Activated CD8-positive, alpha-beta memory T cell treated with anti-CD3 and anti-CD28 coated beads, Interleukin-2, amount 10 ng/mL, durations not matched to agents 7 days and 5 days (primary cell): ENCODE measurements at places on chromosomes 7 and 10. TPM values are rescaled to one million over a fixed set of nuclear protein-coding genes. Genes with fewer than 3 reads are reported as not detected.

ZP3 gene
- 0.64 TPM for total RNA-seq

THNSL1 gene
- 4.6 TPM for total RNA-seq

RELN gene
- total RNA-seq: not detected

NUTM2B gene
- 1.3 TPM for total RNA-seq

LBX1 gene
- not detected for total RNA-seq

YAE1 gene
- total RNA-seq: 10.0 TPM

RBM28 gene
- total RNA-seq: 53.6 TPM

NUTM2E gene
- 0.28 TPM for total RNA-seq

CARD11 gene
- total RNA-seq: 136 TPM

DNA sequence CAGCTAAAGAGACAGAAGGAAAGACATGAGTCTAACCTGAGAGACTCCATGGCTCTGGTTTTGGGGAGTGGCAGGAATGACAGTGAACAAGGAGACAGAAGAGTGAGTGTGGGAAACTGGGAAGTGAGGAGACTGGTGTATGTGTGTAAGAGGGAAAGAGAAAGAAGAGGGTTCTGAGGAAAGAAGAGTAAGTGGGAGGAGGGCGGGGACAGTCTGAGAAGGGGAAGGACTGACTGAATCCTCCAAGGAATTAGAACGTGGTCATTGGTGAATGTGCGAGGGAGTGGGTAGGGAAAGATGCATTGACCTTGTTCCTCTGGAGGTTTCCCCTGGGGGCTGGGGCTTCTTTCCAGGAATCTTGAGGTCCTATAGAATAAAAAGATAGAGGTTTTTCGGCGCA, 26.6 kb downstream of the WNT8B start:
- H3K27ac ChIP-seq: peak overlapping the region; percentile 3
- peaks cover 9% of the 10 kb centered on the region for H3K4me1 ChIP-seq
- no peaks in the 10 kb centered on the region for H3K27me3 ChIP-seq
- H3K4me3 ChIP-seq: no peak overlapping the region
- no peak for DNase-seq

- no peak for DNase-seq
- H3K36me3 ChIP-seq: no peaks in the 10 kb centered on the region
Observed at GRCh38 chr7:1357601-1358271, 101.5 kb downstream of the MICALL2 start.

- H3K27ac ChIP-seq: peak overlapping the region; percentile 71
- peak; percentile 75 for DNase-seq
Observed at GRCh38 chr7:128236924-128237586, 4.0 kb upstream of the LEP start.

GRCh38 chr7:29243910-29244655, 49.5 kb downstream of the CHN2 start:
- H3K27me3 ChIP-seq: peaks cover 13% of the 10 kb centered on the region
- H3K4me3 ChIP-seq: no peak overlapping the region
- H3K36me3 ChIP-seq: peaks cover 6% of the 10 kb centered on the region
- peak; percentile 67 for DNase-seq
- no peak overlapping the region for H3K27ac ChIP-seq

DNA sequence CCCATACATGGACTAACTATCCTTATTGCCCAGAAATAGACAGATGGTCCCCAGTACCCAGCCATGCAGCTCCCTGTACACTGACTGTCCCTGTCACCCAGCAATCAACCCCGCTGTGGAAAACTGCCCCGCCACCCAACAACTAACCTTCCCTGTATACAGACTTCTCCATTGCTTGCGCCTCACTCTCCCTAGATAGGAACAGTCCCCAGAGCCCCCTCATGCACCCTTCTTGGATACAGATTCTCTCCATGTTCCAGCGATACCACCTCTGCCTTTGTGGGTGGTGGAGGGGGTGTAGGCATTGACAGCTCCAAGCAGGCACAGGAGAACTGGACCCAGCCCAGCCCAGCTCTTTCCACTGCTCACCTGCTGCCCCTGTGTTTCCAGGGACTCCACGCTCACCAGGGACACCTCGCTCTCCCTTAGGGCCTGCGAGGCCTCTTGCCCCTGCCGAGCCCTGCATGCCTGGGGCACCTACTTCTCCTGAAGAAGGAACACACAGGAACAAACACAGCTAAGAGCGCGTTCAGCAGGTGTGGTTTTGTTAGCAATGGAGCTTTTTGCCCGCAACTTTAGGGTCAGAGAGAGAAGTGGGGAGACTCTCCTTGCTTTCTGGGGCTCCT, 7.2 kb downstream of the SFTPD start:
- peaks cover 4% of the 10 kb centered on the region for H3K4me1 ChIP-seq
- H3K27ac ChIP-seq: no peak overlapping the region
- DNase-seq: no peak
- no peak overlapping the region for H3K4me3 ChIP-seq

DNA sequence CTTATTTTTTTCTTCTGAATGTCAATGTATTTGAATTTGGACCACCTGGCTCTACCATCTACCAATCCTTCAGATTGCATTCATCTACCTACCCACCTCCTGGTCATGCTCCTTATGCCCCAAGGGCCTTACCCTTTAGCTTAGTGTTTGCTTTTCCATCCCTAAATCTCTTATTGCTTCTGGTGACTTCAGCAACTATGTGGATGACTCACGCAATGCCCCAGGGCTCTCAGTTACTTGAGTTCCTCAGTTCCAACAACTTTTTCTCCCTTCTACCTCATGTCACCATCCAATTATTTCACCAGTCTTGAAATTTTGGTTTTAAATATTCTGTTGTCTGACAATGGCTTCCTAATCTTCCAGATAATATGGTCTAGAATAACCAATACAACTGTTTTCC, 118.9 kb downstream of the CFAP58 start:
- H3K36me3 ChIP-seq: no peaks in the 10 kb centered on the region
- peaks cover 42% of the 10 kb centered on the region for H3K27me3 ChIP-seq
- no peak overlapping the region for H3K27ac ChIP-seq
- no peak overlapping the region for H3K4me3 ChIP-seq
- H3K4me1 ChIP-seq: no peaks in the 10 kb centered on the region

GRCh38 chr10:79139124-79139835, 70.5 kb downstream of the ZMIZ1 start:
- H3K27ac ChIP-seq: no peak overlapping the region
- DNase-seq: no peak
- H3K36me3 ChIP-seq: no peaks in the 10 kb centered on the region

DNA sequence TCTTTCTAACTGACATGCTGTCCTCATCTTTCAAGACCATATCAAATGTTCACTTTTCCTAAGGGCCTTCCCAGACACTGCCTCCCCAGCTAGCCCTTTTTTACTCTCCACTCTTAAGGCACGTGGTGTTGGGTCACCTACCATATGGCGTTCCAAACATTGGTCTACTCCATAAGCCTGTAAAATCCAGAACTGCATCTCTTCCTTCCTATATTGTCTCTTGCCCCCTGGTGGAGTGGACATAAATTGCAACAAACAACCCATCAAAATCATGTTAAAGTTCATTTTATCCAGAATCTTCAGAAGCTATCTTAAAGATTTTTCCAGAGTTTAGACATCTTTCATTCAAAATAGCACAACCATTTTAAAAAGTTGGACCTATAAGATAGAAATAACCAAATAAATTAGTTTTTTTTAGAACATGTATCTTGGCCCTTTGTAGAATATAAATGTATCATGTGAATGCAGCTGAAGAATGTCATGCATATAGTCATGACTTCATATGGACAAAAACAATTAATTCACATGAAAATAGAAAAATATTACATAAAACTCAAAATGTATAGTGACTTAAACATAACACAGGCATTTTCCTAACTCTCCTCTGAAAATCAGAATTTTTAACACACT, 180.6 kb upstream of the CHRM2 start:
- no peak overlapping the region for H3K4me3 ChIP-seq
- no peak for DNase-seq
- no peaks in the 10 kb centered on the region for H3K4me1 ChIP-seq
- H3K36me3 ChIP-seq: no peaks in the 10 kb centered on the region

DNA sequence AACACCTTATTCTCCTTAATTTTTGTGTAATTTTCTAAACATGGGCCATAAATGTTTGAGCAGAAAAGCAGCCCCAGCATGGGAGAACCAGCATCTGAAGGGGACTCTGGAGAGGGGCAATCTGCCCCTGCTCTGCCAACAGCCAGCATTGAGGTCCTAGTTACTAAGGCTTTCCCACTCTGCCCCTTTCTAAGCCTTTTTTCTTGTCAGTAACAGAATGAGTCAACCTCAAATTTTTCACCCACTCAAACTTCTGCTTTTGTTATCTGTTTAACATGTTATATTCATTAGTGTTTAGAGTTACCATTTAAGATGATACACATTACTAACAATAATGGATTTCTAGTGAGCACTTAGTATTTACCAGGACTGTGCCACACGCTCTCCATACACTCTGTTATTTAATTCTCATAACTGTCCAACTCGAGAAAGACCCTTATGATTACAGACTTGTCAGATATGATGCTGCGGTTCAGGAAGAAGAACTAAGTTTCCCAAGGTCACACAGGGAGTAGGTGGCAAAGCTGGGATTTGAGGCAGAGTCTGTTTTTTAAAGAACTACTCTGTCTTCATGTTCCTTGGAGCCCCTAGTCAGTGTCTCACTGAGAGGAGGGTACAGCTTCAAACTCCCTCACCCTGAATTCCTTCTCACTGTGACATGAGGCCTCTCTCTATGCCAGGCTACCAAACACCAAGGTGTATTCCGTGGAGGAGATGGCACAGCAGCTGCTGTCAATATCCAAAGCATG, 19.9 kb upstream of the GPAM start:
- no peak for DNase-seq
- peaks cover 4% of the 10 kb centered on the region for H3K4me1 ChIP-seq
- H3K27ac ChIP-seq: no peak overlapping the region
- H3K36me3 ChIP-seq: no peaks in the 10 kb centered on the region
- peaks cover 32% of the 10 kb centered on the region for H3K27me3 ChIP-seq

DNA sequence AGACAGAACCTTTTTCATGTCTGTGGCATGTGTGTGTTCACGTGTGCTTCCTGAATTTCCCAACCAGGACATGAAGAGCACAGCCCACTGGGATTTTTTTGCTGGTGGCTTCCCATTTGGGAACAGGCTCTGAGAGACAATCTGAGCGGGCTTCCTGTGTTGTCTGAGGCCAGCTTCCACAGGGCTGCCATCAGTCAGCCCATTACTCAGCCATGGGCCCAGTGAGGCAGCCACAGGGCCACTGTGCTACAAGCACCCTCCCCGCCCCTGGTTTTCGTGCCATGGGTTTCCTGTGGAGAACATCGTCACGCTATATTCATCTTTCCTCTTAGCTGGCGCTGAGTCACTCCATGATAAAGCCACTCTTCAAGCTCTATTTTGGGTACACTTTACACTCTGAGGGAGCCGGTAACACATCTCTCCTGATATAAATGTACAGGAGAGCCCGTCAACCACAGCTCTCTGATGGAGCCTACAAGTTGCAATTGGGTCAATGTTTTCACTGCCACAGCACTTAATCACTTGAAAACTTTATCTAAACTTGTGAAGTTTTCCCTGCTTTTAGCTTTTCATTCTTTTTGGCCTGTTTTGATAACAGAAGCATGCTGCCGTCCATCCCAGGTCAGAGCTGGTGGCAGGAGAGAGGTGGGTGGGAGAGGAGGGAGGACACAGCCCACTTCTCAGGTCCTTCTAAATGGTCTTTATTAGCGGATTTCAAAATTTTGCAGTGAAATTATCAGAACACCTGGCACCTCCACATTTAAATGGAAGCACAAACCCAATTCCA, 96.9 kb downstream of the HIPK2 start:
- H3K27me3 ChIP-seq: no peaks in the 10 kb centered on the region
- peaks cover 32% of the 10 kb centered on the region for H3K36me3 ChIP-seq
- H3K4me3 ChIP-seq: peak overlapping the region; percentile 49
- DNase-seq: peak; percentile 91

DNA sequence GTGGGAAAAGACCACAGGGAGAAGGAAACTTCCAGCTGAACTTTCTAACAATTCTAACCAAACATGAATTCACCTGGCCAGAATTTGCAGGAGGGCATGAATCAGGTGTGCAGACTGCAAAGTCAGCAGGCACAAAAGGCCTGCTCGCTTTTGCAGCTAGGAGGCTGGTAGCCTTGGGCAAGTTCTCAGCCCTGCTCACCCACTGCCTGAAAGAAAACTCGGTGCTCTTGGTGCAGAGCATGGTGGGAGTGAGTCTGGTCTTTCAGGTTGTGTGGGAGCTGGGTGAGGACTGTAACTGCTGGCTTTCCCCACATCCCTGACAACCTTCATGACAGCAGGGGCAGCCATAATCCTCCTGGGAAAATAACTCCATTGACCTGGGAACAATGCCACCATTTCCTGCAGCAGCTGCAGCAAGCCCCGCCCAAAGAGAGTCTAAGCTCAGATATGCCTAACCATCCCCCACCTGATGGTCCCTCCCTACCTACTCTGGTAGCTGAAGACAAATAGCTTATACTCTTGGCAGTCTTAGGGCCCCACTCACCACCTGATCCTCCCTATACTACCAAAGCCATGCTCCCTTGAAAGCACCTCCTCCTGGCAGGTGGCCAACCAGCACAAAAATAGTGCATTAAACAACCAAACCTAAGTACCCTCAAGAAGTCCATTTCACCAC, 31.6 kb downstream of the ZNF117 start:
- H3K4me1 ChIP-seq: no peaks in the 10 kb centered on the region
- no peak overlapping the region for H3K4me3 ChIP-seq
- H3K36me3 ChIP-seq: no peaks in the 10 kb centered on the region
- H3K27ac ChIP-seq: no peak overlapping the region
- H3K27me3 ChIP-seq: peaks cover 6% of the 10 kb centered on the region

- H3K27ac ChIP-seq: no peak overlapping the region
- H3K4me1 ChIP-seq: peaks cover 3% of the 10 kb centered on the region
- DNase-seq: no peak
- no peaks in the 10 kb centered on the region for H3K36me3 ChIP-seq
- peaks cover 39% of the 10 kb centered on the region for H3K27me3 ChIP-seq
- H3K4me3 ChIP-seq: no peak overlapping the region
Observed at GRCh38 chr7:128266883-128267594, 26.0 kb downstream of the LEP start.

DNA sequence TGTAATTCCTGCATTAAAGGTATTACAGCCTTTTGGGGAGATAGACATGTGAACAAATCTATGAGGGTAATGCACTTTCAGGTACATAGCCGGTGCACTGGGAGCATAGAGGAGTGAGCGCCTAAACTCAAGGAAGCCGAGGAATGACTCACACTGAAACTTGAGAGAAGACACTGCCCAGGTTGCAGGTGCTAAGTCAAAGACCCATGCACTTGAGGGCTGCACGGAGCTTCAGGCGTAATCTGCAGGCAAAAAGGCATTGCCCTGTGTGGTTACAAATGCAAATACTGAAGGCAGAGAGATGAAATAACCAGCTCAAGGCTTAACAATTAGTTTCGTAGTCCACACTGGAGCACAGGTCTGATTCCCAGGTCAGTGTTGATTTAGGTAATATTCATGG, 51.0 kb upstream of the OSBPL3 start:
- peaks cover 40% of the 10 kb centered on the region for H3K4me1 ChIP-seq
- no peaks in the 10 kb centered on the region for H3K27me3 ChIP-seq
- no peak overlapping the region for H3K4me3 ChIP-seq
- H3K27ac ChIP-seq: no peak overlapping the region
- peaks cover 6% of the 10 kb centered on the region for H3K36me3 ChIP-seq
- peak; percentile 42 for DNase-seq
